Activated T-helper 2 cell treated with anti-CD3 and anti-CD28 coated beads, Interferon-gamma antibody, Interleukin-2, Interleukin-4, amounts not matched to agents 10 μg/mL and 5 μg/mL and 100 μg/mL, durations not matched to agents 14 hours and 24 hours and 36 hours (primary cell): ENCODE measurements at places on chromosomes 5 and 9. TPM values are rescaled to one million over a fixed set of nuclear protein-coding genes. Genes with fewer than 3 reads are reported as not detected.

GRCh38 chr9:115674091-115674490 is 479.5 kb upstream of the PAPPA start:
- DNase-seq, result no peak

DNA sequence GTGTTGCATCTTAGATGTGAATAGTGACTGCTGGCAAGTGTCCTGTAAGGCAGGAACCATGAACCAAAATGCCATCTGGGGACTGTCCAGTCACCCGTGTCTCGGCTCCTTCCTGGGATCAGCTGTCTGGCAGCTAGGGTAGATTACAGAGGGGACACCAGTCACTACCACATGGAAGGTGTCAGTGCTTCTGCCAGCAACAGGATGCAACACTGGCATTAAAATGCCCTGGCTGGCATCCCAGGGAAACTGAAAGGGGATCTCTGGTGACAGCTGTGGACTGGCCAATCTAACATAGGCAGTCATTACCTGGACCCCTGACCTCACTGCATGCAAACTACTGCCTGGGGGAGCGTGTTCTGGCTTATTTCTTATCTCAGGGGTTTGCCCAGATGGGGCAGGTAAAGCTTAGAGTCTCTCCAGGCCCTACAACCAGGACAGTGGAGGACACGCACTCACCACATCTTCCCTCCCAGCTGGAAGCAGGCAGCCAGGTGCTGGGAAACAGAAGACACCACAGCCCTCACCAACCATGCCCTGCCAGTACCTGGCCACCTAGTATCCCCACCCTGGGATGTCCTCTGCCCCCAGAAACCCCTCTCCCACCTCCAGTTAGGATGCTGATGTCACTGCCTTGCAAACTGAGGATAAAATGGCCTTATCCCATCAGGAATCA is 83.8 kb downstream of the SEMA4D start:
- DNase-seq, result no peak

The PCDHB5 gene
- total RNA-seq, result not detected in 2 replicates

The IFNB1 gene
- not detected in 2 replicates for total RNA-seq

DNA sequence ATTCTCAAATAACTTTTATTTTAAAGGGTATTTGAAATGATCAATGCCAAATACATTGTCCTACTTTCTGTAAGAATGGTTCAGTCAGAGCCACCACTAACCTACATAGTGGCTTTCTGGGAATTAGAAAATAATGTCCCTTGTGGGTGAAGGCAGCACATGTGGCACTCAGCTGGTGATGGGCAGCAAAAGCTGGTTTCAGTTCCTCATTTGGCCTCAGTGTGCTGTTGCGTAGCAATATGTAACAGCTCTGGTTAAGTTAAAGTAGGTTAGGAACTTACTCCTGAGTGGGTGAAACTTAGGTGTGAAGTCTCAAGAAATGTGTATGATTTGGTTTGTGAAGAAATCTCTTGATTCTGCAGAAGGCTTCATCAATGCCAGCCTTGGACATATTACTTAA is 99.6 kb upstream of the SPEF2 start:
- DNase-seq, result no peak

DNA sequence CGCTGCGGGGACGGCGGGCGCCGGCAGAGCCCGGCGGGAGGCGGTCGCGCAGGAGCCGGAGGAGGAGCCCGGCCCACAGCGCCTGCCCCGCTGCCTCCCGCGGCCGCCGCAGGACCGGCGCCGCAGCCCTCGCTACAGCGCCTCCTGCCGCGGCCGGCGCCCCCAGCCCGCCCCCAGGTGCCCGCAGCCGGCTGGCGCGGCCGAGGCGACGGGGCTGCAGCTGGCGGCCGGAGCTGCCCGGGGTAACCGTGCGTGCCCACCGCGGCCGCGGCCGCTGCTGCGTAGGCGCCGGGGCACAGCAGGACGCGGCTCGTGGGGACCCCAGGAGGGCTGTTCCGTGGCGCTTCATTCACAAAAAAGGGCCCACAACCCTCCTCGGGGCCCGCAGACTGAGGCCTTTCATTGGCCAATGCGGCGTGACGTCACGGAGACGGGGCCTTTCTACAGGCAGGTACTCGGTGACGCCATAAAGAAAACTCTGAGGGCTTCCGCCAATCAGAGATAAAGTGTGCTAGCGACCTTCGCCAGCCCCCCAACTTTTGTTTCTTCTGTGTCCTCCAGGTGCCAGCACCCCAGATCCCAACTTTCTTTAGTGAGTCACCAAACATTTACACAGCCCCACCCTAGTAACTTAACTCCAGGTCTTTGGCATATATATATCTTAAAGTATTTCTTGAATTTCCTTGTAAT is at the start of gene CDC14B:
Gene CDC14B, minus strand, starts transcription at position 353 of the 690 bp plus-strand sequence. CDS start 465 bp downstream, outside the sequence.
- DNase-seq, result peak; percentile 63

The SHC3 gene
- not detected in 2 replicates for total RNA-seq

The CDH9 gene
- total RNA-seq, result not detected in 2 replicates

The DUSP1 gene
- 8.9 and 9.7 TPM in 2 replicates for total RNA-seq

- DNase-seq, result no peak
These were observed 22.4 kb downstream of the SPINK5 start for GRCh38 chr5:148085977-148086705.

GRCh38 chr9:89814340-89815040 is 209.7 kb downstream of the GADD45G start:
- no peak for DNase-seq

The NMUR2 gene
- total RNA-seq, result not detected in 2 replicates

DNA sequence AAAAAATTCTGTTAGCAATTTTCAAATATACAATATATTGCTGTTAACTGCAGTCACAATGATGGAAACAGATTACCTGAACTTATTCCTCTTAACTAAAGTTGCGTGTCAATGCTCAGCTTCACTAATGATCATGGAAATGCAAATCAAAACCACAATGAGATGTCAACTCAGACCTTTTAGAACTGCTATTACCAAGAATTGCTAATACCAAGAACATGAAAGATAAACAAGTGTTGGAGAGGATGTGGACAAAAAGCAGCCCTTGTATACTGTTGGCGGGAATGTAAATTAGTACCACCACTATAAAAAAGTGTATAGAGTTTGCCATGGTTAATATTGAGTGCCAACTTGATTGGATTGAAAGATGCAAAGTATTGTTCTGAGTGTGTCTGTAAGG is 1409.7 kb upstream of the CDH18 start:
- no peak for DNase-seq

The ECM2 gene
- total RNA-seq, result not detected in 2 replicates

DNA sequence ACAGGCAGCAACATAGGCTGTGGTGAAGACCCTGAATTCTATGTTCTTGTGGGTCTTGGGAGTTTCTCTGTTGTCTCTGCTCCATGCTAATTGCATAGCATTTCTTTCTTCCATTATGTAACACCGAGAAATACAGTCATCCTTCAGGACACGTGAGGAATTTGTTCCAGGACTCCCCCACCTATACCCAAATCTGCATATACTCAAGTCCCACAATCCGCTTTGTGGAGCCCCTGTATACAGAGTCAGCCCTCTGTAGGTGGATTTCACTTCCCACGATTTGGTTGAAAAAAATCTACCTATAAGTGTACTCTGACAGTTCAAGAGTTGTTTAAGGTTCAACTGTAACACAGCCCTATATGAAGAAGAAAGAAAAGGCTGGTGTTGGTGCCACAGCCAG is 22.1 kb downstream of the ANKRD33B start:
- no peak for DNase-seq

- peak; percentile 35 for DNase-seq
These were observed 11.1 kb upstream of the AQP3 start for GRCh38 chr9:33458444-33458843.

The CCNI2 gene
- 7.6 and 7.7 TPM in 2 replicates for total RNA-seq

DNA sequence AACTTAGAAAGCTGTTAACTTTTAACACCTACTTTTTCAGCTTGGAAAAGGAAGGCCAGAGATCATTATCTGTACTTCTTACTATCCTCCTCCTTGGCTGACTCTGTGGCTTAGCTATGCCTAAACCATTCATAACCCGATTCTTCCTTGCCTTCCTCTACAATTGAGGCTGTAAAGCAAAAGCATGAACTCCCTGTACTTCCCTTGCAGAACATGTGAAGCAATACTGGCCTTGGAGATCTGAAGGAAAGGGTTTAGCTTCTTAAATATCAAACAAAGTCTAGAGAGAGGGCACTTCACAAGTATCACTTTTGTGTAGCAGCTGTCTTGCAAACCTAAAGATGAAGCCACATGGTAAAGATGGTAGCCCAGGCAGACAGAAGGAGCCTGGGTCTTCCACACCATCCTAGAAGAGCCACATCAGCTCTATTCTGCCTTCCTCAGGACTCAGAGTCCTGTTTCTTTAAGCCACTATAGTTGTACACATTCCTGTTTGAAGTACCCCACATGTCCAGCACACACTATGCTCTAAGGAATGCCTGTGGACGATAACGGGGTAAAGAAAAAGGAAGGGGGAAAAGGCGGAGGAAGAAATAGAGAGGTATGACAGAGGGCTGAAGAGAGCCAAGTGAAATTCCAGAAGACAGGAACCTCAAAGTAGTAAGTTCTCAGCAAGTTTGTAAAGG is 169.2 kb downstream of the SLIT3 start:
- no peak for DNase-seq

The NDUFA8 gene
- total RNA-seq, result 45.4 and 48.7 TPM in 2 replicates

The AQP7 gene
- not detected in 2 replicates for total RNA-seq

The REEP5 gene
- total RNA-seq, result 83.4 and 85.6 TPM in 2 replicates

- DNase-seq, result no peak
These were observed 181.1 kb upstream of the MEF2C start for GRCh38 chr5:89064054-89064453.

The GFI1B gene
- total RNA-seq, result not detected in 2 replicates

- DNase-seq, result no peak
These were observed 169.3 kb downstream of the MACROH2A1 start for GRCh38 chr5:135229679-135230132.

- no peak for DNase-seq
These were observed 244.1 kb downstream of the ADGRV1 start for GRCh38 chr5:90802474-90803317.
